ENCODE measurements at places on chromosomes 2 and 18. TPM values are rescaled to one million over a fixed set of nuclear protein-coding genes. Genes with fewer than 3 reads are reported as not detected.

GRCh38 chr2:193583638-193584400 lies 1389.1 kb upstream of the TMEFF2 start:
- no peak overlapping the region for H3K27ac ChIP-seq
- H3K4me1 ChIP-seq, result no peaks in the 10 kb centered on the region
- no peak for DNase-seq
- no peak overlapping the region for H3K4me3 ChIP-seq
- no peaks in the 10 kb centered on the region for H3K27me3 ChIP-seq

- no peaks in the 10 kb centered on the region for H3K4me1 ChIP-seq
- DNase-seq, result peak; percentile 27
- H3K27me3 ChIP-seq, result no peaks in the 10 kb centered on the region
- peak overlapping the region; percentile 89 for H3K4me3 ChIP-seq
- H3K36me3 ChIP-seq, result no peaks in the 10 kb centered on the region
These were observed 216.7 kb upstream of the STON1 start for GRCh38 chr2:48313036-48313877.

GATA6 gene
- total RNA-seq, result 1.4 TPM

PRKAG3 gene
- total RNA-seq, result 19.3 TPM
